GM23338 (cell line): ENCODE measurements at places on chromosomes 7 and 10. TPM values are rescaled to one million over a fixed set of nuclear protein-coding genes. Genes with fewer than 3 reads are reported as not detected.

- H3K4me1 ChIP-seq: no peaks in the 10 kb centered on the region
- no peaks in the 10 kb centered on the region for H3K27me3 ChIP-seq
- no peak overlapping the region for H3K4me3 ChIP-seq
- H3K36me3 ChIP-seq: no peaks in the 10 kb centered on the region
- no peak for DNase-seq
- no peak overlapping the region for H3K27ac ChIP-seq
These were observed 82.3 kb downstream of the ZEB1 start for GRCh38 chr10:31401287-31401686.

Gene GIMAP7
- not detected in 2 replicates for total RNA-seq

Gene KCNIP2
- total RNA-seq: 2.2 and 2.9 TPM in 2 replicates

- peaks cover 38% of the 10 kb centered on the region for H3K4me1 ChIP-seq
- no peak for DNase-seq
- no peak overlapping the region for H3K27ac ChIP-seq
- peaks cover 7% of the 10 kb centered on the region for H3K36me3 ChIP-seq
These were observed 10.4 kb downstream of the VCL start for GRCh38 chr10:74008212-74008731.

Gene TDRD1
- 1.5 and 1.7 TPM in 2 replicates for total RNA-seq

GRCh38 chr7:151608031-151608551 is 88.4 kb upstream of the RHEB start:
- no peak overlapping the region for H3K4me3 ChIP-seq
- H3K27me3 ChIP-seq: no peaks in the 10 kb centered on the region

GRCh38 chr7:127858091-127858914 is 172.9 kb downstream of the LRRC4 start:
- H3K4me1 ChIP-seq: peaks cover 24% of the 10 kb centered on the region
- no peaks in the 10 kb centered on the region for H3K27me3 ChIP-seq

Gene NRCAM
- 3.5 and 6.8 TPM in 2 replicates for total RNA-seq
